Neural progenitor cell (in vitro differentiated cells): ENCODE measurements at places on chromosomes 7 and 10.
A peak's percentile ranks its signal among the peaks of the same experiment; 100 is the strongest.

GRCh38 chr10:70512149-70512639 lies 33.6 kb downstream of the PALD1 start:
- DNase-seq, result peak; percentile 23

GRCh38 chr10:97564776-97565175 lies 7.8 kb upstream of the ANKRD2 start:
- no peak for DNase-seq

DNA sequence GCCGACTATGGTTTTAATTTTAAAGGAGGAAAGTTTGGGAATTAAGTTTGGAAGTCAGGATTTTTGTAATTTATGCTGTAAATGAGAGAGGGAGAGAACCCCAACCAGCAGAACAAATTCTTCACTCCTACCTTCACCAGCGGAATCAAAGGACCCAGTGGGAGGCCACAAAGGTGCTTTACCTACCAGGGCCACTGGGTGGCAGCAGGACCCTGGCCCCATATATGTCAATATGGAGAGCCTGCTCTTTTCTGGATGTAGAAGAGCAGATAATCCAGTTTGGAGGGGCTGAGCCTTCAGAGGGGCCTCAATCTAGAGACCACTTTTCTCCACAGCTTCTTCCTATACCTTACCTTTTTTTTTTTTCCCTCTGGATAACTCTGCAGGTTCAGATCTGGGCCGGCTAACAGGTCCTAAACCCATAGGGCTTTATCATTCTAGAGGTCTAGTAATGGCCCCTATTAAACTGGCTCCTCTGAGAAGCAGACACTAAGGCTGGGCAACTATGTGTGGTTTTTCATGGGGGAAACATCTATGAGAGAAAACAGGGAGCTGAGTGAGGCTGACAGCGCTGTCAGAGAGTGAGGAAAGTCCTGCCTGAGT lies 8.5 kb upstream of the SCD start:
- DNase-seq, result peak; percentile 81

DNA sequence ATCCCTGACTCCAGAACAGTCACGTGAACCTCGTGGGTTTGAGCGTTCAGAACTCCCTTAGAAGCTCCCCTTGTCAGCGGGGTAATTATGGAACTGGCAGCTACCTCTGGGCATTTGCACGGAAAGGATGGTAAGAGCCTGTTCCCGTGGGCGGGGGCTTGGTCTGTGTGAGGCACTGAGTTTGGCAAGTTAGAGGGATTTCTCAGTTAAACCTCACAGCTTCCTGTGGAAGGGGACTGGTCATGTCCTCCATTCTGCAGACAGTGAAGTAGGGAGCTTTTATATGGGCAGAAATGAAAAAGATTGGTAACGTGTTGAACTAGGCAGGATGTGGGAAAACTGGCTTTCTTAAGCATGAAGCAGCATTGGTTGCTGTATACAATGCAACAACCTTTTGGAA lies 16.0 kb downstream of the PALD1 start:
- DNase-seq, result no peak

- DNase-seq, result no peak
Observed at GRCh38 chr7:112721366-112721765, 68.8 kb downstream of the TMEM168 start.

GRCh38 chr10:96252730-96253129 lies 18.6 kb downstream of the BLNK start:
- DNase-seq, result no peak

DNA sequence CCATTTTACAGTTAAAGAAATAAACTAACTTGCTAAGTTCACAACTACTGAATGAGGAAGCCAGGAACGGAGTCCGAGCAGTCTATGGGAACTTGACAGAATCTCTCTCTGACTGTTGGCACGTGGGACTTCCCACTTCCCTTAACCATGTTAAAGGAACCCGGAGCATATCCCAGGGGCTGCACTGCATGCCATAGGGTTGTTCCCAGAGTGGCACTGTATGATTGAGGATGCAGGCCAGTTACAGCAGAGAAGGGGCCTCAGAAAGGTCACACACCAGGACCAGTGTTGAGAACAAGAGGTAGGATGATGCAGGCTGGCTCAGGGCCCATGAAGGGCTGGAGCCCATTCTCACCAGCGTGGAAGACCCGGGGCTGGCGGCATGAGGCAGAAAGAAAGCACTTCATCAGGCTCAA lies 201.8 kb downstream of the NSUN6 start:
- no peak for DNase-seq

DNA sequence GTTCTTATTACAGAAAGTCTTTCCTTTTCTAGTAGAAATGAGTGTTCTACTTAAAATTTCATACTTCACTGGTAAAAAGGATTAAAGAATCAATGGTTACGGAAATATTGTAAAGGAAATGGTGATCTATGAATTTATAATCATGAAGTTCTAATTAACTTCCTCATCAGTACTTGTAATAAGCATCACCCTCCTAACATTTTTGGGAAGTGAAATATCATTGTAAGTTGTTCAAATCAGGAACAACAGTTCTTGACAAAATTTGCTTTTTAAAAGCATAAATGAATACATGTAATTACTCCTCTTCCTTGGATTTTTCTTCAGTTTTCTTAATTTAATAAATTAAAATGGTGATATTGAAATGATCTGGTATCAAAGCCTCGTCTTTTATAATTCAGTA lies 5.6 kb upstream of the PCGF5 start:
- no peak for DNase-seq

DNA sequence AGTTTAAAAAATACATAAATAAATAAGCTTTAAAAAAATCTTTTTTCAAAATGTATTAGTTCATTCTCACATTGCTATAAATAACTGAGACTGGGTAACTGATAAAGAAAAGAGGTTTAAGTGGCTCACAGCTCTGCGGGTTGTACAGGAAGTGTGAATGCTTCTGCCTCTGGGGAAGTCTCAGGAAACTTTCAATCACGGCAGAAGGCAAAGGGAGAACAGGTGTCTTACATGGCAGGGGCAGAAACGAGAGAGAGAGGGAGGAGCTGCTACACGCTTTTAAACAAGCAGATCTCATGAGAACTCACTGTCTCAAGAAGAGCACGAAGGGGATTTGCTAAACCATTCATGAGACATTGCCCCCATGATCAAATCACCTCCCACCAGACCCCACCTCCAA lies 114.6 kb downstream of the DNAJC1 start:
- DNase-seq, result no peak

- peak; percentile 75 for DNase-seq
Observed at GRCh38 chr7:36986948-36987724, 262.8 kb upstream of the AOAH start.

- DNase-seq, result no peak
Observed at GRCh38 chr7:90994601-90995000, 269.6 kb upstream of the FZD1 start.

DNA sequence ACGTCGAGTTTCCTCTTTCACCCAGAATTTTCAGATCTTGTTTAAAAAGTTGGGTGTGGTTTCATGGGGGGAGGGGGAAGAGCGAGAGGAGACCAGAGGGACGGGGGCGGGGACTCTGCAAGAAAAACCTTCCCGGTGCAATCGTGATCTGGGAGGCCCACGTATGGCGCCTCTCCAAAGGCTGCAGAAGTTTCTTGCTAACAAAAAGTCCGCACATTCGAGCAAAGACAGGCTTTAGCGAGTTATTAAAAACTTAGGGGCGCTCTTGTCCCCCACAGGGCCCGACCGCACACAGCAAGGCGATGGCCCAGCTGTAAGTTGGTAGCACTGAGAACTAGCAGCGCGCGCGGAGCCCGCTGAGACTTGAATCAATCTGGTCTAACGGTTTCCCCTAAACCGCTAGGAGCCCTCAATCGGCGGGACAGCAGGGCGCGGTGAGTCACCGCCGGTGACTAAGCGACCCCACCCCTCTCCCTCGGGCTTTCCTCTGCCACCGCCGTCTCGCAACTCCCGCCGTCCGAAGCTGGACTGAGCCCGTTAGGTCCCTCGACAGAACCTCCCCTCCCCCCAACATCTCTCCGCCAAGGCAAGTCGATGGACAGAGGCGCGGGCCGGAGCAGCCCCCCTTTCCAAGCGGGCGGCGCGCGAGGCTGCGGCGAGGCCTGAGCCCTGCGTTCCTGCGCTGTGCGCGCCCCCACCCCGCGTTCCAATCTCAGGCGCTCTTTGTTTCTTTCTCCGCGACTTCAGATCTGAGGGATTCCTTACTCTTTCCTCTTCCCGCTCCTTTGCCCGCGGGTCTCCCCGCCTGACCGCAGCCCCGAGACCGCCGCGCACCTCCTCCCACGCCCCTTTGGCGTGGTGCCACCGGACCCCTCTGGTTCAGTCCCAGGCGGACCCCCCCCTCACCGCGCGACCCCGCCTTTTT lies at the start of gene VIM:
TSS of gene VIM (plus strand) at position 151 of the 925 bp plus-strand sequence. CDS start 1,182 bp downstream, outside the sequence.
- DNase-seq, result peak; percentile 94

DNA sequence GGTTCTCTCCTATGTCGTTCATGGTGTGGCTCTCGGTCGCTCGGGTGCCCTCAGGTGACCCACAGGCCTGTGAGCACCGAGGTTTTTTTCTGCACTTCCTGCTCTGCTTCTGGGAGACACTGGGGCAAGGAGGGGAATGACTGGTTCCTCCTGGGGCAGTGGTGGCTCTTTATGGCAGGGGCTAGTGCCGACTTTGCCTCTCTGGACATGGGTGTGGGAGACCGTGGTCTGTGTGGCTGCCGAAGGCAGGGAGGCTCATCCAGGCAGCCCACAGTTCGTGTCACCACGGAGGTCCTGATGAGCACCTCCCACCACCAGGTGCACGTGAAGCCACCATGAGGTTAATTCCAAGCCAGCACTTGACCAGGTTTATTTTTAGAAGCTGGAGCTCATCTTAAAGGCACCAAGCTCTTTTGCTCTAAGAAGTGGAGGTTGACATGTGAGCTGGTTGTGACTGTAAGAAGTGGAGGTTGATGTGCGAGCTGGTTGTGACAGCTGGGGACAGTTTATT lies 24.7 kb upstream of the DPYSL4 start:
- DNase-seq, result no peak

DNA sequence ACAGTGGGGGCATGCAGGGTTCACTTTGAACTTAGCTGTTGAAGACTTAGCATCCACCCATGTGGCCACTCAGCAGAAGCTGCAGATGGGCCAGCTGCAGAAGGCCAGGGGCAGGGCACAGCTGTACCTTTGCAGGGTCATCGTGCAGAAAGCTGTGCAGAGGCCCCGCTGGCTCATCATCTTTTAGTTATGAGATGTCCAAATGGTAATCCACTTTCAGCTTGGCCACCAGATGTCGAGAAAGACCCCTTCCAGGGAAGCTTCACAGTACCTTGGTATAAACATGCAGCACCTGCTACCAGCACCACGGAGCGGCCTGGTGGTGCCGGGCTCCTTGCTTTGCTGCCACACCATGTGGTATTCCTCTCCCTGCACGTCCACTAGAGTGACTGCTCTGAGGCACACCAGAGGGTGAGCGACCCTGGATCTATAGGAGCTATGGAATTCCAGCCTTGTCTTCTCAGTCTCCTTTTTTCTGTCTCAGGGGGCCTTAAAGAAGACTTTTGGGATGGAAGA lies 74.2 kb upstream of the LAMB4 start:
- no peak for DNase-seq

GRCh38 chr7:70410134-70410750 lies 721.7 kb upstream of the GALNT17 start:
- DNase-seq, result no peak

- DNase-seq, result peak; percentile 67
Observed at GRCh38 chr7:104627516-104627915, 299.1 kb downstream of the LHFPL3 start.

DNA sequence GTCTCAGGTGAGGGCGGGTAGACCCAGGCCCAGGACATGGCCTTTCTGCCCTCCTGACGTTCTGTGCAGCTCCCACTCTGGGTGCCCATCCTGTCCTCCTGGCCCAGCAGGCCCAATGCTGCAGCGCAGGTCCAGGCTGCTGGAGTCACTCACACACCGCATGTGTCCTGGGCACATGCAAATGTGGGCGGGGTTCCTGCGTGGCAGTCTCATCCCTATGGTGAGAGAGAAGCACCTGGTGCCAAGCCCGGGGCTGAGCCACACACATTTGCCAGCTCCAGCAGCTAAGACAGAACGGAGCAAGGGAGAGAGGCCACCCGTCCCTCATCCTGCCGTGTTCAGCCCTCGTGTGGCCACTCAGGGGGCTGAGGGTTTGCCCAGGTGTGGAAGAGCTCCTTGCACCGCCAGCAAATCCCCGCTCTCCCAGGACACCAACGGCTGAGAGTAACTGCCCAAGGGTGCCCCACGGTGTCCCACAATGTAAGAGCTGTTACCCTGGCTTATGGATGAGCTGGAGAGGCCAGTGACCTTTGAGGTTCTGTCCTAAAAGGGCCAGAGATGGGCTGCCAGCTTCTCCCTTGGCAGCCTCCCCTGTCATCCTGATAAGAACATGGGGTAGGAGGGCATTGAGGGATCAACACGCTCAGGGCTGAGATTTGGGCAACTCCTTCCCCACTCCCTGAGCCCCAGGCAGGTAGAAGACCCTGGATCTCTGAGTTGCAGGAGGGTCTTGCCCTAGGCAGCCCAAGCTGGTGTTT lies 4.4 kb downstream of the FUOM start:
- DNase-seq, result no peak

GRCh38 chr7:150415161-150416153 lies 35.0 kb upstream of the GIMAP8 start:
- no peak for DNase-seq

GRCh38 chr7:53743697-53744402 lies 708.4 kb downstream of the POM121L12 start:
- no peak for DNase-seq

GRCh38 chr10:48551861-48552591 lies 52.8 kb downstream of the ARHGAP22 start:
- peak; percentile 65 for DNase-seq

DNA sequence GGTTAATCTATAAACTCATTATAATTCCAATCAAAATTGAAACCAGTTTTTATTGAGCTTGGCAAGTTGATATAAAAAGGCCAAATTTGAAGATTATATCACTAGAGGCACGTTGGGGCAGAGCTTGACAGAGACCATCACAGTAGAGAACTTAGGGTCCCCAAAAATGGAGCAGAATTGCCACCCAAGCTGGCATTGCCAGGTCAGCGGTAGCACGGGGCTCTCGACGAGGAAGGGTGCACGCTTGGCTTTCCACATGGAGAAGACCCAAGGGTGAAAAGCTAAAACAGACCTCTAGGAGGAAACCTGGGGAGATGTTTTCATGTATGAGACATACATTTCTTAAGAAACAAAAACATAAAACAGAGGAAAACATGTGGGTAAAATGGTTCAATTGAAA lies 4.3 kb upstream of the JAKMIP3 start:
- no peak for DNase-seq

DNA sequence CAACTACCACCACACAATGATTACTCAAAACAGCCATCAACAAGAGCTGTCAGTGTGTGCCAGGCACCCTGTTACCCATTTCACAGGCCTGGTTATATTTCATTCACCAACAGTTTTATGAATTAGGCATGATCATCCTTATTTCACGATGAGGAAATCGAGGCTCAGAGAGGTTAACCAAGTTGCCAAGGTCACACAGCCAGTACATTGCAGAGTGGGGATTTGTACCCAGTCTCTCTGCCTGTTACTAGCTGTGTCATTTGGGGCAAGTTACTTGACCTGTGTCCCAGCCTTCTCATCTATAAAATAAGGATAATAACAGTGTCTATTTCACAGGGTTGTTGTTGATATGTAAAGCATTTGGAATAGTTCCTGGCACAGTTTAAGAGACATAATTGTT lies 97.2 kb downstream of the COL13A1 start:
- no peak for DNase-seq
